ENCODE measurements at places on chromosomes 7 and 10.
A peak's percentile ranks its signal among the peaks of the same experiment; 100 is the strongest.

- DNase-seq, result no peak
Observed at GRCh38 chr10:91198781-91199180, 21.7 kb upstream of the PCGF5 start.

DNA sequence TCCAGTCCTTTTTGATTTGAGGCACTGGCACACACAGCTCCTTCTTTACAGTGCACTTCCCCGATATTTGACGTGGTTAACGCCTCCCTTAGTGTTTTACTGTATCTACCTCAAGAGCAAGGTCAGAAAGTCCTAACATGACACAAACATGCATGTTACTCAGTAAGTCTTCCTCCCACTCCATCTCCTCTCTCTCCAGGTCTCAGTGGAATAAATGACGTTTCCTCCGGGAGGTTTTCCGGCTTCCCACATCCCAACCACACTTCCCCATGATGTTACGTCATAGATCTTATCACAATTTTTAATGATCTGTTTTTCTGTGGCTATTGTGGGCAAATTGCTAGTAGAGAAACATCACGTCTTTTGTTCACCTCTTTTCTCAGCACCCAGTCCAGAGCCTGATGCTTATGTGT lies 165.7 kb downstream of the PTPN20 start:
- DNase-seq, result no peak

GRCh38 chr7:84722734-84723133 lies 464.1 kb downstream of the SEMA3D start:
- no peak for DNase-seq

- DNase-seq, result no peak
Observed at GRCh38 chr7:144137501-144137900, 14.5 kb downstream of the OR2A14 start.

GRCh38 chr7:155980841-155981240 lies 168.6 kb upstream of the SHH start:
- no peak for DNase-seq

DNA sequence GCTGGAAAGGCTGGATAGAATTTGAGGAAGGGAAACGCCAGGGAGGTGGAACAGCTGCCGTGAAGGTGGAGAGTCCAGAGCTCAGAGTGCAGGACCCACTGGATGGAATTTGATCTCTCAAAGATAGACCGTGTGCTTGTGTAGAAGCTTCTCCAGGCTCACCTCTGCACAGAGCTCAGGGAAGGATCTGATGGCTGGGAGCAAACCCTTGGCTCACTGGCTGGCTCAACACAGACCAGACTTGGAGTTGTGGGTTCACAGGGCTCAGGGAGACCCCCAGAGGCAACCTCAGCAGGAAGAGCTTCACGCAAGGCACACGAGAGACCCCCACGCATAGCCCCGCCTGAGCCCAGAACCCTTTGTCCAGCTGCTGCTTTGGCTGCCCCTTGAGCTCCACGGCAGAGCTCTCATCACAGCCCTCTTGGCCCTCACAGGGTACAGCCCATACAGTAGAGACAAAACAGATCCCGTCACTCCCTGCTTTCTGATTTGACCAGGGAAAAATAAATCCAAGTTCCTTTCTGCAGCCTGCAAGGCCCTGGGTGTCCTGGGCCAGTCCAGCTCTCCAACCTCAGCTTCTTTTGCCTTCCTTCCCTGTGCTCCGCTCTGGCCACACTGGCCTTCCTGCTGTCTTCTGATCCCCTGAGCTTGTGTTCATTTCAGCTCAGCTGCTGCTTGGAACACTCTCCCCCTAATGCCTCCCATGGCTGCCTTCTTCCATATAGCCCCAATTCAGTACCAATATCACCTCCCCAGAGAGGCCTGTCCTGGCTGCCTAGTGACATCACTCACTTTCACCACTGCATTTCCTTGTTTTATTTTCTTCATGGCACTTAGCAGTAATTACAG lies 26.3 kb downstream of the GHRHR start:
- DNase-seq, result peak; percentile 4

DNA sequence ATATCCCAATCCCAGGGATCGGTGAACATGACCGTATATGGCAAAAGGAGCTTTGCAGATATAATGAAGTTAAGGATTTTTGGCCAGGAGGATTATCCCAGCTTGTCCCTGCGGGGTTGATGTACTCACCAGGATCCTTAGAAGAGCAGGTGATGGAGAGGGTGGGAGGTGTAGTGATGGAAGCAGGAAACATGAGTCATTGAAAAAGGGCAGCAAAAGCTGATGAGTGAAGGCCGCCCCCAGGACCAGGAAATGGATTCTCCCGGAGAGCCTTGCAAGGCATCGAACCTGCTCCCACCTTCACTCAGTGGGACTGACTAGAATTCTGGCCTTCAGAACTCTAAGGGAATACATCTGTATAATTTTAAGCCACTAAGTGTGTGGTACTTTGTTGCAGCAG lies 5.2 kb upstream of the NUPR2 start:
- no peak for DNase-seq

- DNase-seq, result no peak
Observed at GRCh38 chr10:85493703-85494102, 872.9 kb downstream of the GRID1 start.

DNA sequence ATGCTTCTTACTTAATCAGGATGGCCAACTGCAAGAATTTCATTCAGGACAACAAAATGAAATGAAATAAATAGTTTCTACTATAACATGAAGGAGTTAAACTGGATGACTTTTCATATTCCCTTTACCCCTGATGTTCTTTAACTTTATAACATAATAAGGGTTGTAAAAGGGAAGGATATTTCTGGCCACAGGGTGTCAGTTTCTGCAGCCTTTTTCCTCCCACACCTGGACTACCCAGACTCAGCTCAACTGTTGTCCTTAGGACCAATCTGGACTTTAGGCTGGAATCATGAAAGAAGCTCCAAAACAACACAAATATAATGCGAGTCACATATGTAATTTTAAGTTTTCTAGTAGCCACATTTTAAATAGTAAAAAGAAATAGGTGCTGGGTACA lies 43.4 kb downstream of the PRPS1L1 start:
- DNase-seq, result no peak

- DNase-seq, result no peak
Observed at GRCh38 chr10:2881720-2882620, 185.4 kb upstream of the PFKP start.

- no peak for DNase-seq
Observed at GRCh38 chr7:28516390-28517172, 104.3 kb downstream of the CREB5 start.

GRCh38 chr10:9766762-9767161 lies 1250.9 kb upstream of the CELF2 start:
- DNase-seq, result no peak

DNA sequence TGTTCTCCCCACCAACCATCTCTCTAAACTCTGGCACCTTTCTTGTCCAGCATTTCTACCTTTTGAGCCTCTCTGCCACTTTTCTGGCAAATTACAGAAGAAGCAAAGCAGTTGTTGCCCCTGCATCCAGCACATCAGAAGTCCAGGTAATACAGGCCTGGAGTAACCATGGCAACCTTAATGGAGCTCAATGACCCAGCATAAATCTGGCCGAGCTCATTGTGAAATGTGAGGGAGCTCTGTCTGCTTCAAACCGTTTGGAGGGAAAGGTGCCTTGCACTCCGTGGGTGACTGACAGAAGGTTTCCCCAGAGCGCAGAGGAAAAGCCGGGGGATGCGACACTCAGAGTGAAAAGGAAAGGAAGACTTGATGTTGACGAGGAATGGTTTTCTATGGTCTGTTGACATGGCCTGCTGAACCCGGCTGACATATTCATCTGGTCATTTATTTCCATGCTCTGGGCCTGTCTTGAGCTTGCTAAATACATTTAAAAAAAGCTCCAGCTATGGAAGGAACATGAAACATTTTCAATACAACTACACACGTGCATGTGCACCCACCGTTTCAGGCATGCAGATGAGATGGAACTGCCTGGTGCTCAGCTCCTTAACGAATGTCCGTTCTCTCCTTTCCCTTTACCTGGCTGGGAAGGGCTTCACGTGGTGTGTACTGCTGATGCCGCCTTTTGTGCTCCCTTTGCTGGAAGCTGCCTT lies 74.9 kb downstream of the ADRA2A start:
- no peak for DNase-seq

GRCh38 chr10:73625004-73625883 lies 16.0 kb downstream of the MYOZ1 start:
- DNase-seq, result no peak

DNA sequence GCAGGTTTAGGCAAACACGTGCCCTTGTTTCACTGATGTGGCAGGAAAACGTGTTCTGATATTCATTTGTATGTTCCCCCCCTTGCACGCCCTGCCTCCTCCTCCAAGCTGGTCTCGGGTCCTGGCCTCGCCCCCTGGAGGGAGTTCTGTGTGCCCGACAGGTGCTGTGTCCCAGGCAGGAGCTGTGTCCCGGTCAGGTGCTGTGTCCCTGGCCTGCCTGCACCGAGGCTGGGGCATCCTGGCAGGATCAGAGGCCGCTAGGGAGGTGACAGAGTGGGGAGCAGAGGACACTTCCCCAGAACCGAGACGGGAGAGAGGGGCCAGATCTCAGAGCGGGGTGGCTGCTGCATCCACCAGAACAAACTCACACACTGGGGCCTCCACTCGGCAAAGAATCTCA lies 45.3 kb downstream of the PRKAG2 start:
- no peak for DNase-seq

DNA sequence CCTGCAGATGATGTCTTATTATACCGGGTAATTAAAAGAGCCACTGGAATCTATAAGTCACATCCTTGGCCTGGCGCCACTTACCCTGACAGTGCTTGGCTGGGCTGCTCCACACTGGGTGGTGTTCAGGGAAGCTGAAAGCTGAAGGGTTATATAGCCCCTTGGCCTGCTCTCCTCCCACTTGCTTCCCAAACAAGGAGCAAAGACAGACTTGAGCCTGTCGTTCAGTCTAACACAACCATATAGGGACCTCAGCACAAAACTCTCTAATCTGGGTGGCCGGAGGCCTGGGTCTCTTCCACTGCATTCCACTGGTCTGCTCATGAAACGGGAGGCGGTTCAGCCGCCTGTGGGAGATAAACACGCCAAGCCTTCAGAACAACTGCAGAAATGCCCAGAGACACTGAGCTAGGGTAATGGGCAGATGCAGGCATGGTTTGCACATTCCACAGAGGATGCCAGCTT lies at the start of gene ACTA2:
Gene ACTA2, minus strand, starts transcription at position 127 of the 465 bp plus-strand sequence. CDS start 3,843 bp downstream, outside the sequence.
- DNase-seq, result no peak

DNA sequence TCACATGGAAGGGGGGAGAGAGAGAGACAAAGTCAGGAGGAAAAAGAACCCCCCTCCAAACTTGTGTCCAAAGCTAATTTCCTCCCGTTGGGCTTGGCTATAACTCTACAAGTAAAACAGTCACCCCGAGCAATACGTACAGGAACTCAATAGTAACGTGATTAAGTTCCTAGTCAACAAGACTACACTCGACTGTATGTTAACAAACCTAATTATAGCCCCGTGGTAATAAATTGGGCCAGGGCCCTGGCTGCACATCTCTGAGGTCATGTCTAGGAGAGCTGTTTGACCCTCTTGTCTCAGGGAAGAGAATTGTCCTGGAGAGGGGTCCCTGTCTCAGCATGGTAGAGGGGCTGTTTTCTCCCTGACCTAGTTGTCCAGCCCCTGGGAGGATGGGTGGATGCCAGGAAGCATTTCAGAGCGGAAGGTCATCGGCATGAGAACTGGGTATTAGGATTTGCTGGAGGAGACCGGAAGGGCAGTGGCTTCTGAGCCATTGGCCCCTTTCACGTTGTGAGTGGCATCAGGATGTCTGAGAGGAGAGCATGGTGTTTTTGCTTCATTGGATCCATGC lies 60.2 kb upstream of the COMTD1 start:
- DNase-seq, result no peak

DNA sequence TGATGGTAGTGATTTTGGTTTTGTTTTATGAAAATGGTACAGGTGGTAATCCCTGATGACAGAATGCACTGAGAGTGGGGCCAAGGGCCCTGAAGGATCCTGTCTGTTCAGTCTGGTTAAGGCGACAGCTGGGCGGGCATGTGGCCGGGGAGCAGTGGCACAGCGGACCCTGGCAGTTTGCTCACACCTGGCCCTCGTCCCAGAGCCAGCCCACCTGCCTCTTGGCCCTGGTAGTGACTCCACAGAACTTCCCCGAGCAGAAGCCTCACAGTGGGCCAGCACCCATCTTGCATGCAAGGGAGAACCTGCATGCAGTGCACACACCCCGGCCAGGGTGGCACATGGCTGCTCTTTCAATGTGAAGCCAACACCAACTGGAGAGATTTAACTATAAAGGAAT lies 82.8 kb downstream of the ALOX5 start:
- DNase-seq, result no peak

GRCh38 chr7:786472-787255 lies 45.6 kb upstream of the SUN1 start:
- DNase-seq, result peak; percentile 7

GRCh38 chr7:50957431-50957830 lies 174.7 kb upstream of the GRB10 start:
- DNase-seq, result no peak

- DNase-seq, result peak; percentile 93
Observed at GRCh38 chr7:126450269-126450671, 802.5 kb downstream of the GRM8 start.

DNA sequence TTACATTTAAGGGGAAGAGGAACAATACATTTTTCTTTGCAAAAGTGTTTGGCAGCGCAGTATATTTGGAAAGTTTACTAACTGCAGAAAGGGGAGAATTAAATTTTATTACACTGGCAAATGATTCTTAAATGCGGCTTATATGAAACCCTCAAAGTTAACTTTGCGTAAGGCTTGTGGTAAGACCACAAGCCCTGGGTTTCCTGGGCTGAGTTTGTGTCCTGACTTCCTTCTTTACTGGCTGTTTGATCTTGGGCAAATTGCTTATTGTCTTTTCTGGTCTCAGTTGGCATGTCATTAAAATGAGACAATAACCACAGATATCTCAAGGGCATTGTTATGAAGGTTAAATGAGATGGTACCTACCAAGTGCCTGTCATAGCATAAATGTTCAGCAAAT lies 106.8 kb downstream of the GLRX3 start:
- no peak for DNase-seq

DNA sequence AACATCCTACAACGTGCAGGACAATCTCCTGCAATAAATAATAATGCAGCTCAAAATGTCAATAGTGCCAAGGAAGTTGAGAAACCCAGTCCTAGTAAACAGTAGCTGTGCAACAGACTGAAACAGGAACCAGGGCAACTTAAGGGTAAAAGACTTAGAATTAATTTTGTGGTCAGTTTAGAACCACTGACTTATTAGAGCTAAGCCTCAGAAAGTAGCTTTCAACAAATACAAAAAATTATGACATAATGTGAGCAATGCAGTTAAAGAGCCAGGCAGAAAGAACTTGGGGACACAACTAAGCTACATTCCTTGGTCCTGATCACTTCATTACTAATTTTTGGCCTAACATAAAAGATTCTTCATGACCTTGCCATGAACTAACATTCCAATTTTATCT lies 195.4 kb downstream of the MACC1 start:
- DNase-seq, result no peak

- no peak for DNase-seq
Observed at GRCh38 chr7:147765301-147765700, 825.3 kb upstream of the C7orf33 start.

DNA sequence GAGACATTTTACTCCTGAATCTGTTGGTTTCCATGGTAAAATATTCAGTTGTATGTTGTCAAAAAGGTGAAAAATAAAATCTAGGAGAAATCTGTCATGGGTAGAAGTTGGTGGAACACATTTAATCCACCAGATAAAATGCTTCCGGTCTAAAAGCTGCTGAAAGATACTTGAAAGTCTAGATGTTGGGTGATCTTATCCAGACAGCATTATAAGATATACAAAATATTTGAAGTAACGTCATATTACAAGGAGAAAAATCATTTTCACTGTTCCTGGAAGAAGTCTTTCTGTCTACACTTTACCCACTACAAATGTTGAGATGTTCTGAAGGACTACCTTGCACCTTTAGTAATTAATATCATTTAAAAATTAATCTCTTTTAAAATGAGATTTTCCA lies 40.9 kb downstream of the CALD1 start:
- DNase-seq, result no peak

All from NCI-H526 (cell line).